NCI-H1930 (cell line): ENCODE measurements at places on chromosomes 13 and 19.
A peak's percentile ranks its signal among the peaks of the same experiment; 100 is the strongest.

- no peak for DNase-seq
Measured at GRCh38 chr19:10809651-10810285, 26.2 kb downstream of the TMED1 start.

DNA sequence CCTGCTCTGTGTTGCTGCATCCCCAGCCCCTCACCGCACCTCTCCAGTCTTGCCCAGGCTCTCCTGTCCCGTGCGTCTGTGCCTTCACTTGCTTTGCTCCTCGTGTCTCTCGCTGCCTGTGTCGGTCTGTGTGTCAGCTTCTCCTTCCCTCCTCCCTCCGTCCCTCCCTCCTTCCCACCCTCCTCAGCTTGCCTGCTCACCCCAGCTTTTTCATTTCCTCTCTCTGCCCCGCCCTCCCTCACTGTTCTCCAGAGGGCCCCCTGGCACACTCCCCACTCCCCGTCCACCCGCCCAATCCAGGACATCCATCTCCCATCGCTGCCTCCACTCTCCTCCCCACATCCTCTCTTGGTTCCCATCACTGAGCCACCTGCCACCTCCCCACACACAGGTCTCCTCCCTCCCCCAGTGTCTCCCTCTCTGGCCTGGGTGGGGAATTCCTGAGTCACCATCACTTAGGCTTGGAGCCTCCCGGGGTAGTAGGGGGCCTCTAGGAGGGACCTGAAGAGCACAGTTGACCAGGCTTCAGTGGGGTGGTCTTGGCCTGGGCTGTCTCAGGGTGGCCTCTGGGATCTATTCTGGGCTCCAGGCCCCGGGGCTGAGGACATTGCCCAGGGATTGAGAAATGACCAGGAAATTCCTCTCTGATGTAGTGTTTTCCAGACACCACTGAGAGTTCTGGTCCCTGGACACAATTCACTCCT, at the start of gene PTGIR:
Gene PTGIR, minus strand, starts transcription at position 132 of the 704 bp plus-strand sequence. CDS start 864 bp downstream, outside the sequence.
- no peak for DNase-seq

GRCh38 chr13:49395451-49395865, 48.4 kb downstream of the CAB39L start:
- DNase-seq: no peak

- no peak for DNase-seq
Measured at GRCh38 chr19:30226464-30227011, 145.6 kb upstream of the ZNF536 start.

GRCh38 chr19:33203529-33203928, 9.4 kb downstream of the LRP3 start:
- DNase-seq: no peak

DNA sequence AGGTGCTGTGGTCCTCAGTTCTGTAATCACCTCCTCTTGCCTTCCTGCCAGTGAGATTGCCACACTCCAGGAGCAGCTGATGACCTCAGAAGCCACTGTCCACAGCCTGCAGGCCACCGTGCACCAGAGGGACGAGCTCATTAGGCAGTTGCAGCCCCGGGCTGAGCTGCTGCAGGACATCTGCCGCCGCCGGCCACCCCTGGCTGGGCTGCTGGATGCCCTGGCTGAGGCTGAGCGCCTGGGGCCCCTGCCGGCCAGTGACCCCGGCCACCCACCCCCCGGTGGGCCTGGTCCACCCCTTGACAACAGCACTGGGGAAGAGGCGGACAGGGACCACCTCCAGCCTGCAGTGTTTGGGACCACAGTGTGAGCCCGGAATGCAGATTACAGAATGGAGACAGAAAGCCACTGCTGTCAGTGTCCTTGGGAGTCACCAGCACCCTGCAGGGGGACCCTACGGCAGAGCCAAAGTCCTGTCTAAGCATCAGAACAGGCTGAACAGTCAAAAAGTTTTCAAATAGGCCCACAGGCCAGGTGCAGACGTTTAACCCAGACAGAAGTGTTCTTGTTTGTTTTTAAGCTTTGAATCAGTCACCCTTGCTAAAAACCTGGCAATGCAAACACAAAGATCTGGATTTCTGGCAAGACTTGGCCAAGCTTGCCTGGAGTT, 4.2 kb downstream of the VMAC start:
- no peak for DNase-seq

GRCh38 chr13:91025442-91025841, 322.0 kb upstream of the MIR17HG start:
- no peak for DNase-seq

- no peak for DNase-seq
Measured at GRCh38 chr19:35796645-35797542, 15.8 kb downstream of the PRODH2 start.

DNA sequence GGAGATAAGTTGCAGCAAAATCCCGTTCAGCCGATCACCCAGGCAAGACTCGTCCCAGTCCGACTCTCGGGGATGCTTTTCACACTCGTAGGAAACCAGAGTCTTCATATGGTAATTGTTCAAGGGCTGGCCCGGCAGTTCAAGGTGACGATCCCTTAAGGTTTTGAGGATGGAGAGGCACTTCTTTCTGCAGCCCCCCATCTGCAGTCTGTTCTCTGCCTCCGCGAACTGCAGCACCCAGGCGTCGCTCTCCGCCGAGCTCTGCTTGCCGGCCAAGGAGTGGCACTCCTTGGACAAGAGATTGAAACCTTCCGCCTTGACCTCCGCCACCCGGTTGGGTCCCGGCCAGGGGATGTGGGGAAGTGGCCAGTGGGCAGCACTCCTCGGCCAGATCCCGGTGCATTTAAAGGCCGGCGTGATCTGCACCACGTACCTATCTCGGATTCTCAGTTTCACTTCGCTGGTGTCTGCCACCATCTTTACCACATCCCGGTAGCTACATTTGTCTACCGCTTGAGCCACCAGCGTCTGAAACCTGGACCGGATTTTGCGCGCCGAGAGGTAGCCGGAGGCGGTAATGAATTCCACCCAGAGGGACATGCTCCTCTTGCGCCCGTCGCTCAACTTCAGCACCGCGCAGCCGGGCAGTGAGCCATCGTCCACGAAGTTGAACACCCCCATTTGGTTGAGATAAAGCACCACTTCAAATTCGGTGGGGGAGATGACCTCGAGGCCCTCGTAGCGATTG, 1.1 kb downstream of the MAB21L1 start:
- DNase-seq: no peak

- no peak for DNase-seq
Measured at GRCh38 chr13:104534847-104535246, 1468.6 kb upstream of the SLC10A2 start.

DNA sequence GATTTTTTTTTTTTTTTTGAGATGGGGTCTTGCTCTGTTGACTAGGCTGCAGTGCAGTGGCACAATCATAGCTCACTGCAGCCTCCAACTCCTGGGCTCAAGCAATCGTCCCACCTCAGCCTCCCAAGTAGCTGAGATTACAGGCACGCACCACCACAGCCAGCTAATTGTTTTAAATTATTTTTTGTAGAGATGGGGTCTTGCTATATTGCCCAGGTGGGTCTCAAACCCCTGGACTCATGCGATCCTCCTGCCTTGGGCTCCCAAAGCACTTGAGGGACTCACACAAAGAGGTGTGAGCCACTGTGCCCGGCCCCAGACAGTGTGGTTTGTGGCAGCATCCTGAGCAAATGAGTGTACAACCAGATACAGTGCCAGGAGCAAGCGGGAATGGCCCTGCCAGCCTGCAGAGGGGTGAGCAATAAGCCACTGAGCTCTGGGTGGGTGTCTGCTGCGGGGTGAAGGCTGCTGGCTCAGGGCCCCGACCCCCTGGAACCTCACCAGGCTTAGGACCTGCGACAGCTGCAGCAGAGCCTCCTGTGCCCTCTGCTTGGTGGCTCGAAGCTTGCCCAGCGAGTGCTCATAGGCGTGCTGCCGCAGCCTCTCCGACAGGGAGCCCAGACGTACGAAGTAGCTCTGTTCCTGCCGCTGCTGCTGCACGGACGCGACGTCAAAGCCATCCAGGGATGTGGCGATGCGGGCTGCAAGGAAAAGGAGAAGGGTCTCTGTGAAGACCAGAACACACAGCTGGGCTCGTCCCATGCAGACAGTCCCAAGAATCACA, 15.9 kb upstream of the TICAM1 start:
- DNase-seq: no peak

GRCh38 chr13:109154966-109155761, 525.8 kb downstream of the MYO16 start:
- DNase-seq: no peak

GRCh38 chr13:48977973-48978372, 2.3 kb downstream of the FNDC3A start:
- no peak for DNase-seq

DNA sequence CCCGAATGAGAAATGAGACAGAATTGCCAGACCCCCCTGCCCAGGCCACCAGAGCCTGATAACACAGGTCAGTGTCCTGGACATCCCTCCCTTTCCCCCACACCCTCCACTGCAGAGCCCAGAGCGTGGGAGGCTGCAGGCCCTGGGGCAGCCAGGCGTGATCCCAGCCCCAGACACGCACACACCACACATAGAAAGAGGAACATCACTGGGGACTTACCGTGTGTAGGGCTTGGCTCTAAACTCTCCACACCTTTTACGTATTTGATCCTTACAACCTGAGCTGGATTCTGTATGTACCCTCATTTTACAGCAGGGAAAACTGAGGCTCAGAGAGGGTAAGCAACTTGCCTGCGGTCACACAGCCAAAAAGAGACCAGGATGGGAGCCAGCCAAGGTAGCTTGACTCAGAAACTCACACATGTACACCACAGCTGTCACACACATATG, 334 bp upstream of the ANGPTL6 start:
- no peak for DNase-seq

DNA sequence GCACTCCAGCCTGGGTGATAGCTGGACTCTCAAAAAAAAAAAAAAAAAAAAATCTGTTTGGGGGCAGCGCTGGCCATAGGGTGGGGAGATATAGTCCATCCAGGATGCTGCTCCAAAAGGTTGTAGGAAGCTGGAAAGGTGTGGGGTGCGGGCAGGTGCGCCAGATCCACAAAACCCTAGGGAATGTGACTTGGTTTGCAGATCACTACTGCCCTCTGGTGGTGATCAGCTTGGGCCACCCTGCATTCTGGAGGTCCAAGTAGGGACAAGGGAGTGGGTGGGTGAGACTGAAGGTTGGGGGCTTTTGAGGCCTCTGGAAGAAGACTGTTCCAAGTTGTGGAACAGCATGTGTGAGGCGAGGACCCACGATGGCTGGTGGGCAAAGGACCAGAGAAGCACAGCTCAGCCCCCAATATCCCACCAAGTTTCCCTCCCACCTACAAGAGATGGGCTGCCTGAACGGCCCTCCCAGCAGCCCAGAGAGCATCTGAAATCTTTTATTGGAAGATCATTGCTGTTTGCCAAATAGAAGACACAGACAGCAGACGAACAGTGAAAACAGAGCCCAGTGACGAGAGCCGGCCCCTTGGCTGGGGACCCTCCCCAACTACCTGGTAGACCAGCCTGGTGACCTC, 10.4 kb upstream of the TYK2 start:
- DNase-seq: peak; percentile 25

DNA sequence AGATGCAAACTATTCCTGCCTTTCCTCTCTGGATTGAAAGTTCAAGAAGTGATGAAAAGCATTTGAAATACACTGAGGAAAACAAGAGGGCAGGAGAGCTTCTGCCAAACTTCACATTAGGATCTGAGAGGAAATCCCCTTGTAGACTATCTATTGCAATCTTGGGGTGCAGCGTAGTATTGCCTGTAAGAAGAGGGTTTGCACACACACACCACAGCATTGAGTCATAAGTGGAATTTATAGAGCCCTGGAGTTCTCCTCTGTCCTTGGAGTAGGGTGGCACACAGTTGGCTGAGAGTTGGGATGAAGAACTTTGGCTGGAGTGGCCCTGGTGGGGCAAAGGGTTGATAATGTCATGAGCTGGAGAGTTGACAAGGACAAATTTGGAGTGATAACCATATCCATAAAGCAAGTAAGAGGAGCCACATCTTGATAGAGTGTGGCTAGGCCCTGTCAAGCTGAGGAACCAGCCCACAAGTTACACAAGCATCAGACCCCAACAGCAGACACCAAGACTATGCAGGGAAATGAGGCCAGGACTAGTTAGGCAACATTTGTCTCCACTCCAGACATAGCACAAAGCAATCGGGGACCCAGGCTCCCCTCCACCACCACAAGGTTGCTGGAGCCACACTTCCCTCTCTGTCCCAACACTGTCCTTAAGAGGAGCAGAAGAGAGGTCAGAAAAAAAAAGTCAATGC, 520.9 kb downstream of the KLF5 start:
- DNase-seq: no peak

GRCh38 chr19:4096049-4096892, 27.7 kb downstream of the MAP2K2 start:
- no peak for DNase-seq

DNA sequence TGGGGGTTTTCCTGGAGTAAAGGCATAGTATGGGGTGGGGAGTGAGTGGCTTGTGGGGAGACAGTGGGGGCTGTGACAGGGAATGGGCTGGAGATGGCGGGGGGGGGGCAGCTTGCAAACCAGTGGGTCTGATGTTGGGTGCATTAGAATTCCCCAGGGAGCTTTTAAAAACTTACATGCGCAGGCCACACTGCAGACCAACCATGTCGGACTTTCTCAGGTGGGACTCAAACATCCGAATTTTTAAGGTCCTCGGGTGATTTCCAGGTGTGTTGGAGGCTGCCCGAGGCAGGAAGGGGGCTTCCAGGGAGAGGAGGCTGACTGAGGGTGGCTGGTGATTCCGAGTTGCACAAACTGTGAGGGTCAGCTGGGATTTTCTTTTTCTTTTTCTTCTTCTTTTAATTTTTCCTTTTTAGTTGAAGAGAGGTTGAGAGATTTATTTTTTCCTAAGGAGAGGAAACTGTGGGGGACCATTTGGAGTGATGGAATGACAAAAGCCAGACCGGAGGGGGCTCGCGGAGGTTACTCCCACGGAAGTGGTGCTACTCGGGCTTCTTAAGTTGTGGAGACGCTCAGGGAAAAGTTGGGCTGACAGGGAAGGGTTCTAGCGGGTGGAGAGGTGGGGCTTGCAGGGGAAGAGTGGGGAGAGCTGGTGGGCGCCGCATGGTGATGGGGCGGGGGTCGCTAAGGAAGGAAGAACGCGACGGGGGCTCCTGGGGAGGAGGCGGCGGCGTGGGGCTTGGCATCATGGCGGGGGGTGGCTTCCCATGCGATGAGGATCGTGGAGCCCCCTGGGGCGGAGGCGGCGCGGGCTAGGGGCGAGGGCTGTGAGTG, 997 bp upstream of the CACNG8 start:
- no peak for DNase-seq

- no peak for DNase-seq
Measured at GRCh38 chr13:40158218-40158617, 502.8 kb downstream of the COG6 start.

DNA sequence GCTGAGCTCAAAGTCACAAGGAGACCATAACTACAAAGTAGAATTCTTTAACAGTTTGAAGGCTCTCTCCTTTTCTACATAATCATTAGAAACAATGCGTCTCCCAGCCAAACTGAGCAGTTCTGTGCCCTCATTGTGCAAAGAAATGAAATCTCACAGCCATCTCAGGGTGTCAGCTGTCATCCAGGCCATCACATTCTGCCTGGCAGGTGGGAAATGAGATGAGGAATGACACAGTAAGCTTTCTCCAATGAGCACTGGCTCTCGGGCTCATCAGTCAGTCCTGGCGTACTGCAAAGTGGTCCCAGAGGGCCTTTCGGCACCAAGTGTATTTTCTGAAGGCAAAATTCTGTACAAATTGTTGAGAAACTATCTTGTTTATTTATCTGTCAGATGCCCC, 306.5 kb downstream of the KCTD12 start:
- DNase-seq: no peak

GRCh38 chr19:31353833-31354232, 4.6 kb upstream of the TSHZ3 start:
- DNase-seq: no peak

GRCh38 chr19:48502350-48503018, 9.2 kb downstream of the LMTK3 start:
- no peak for DNase-seq

- no peak for DNase-seq
Measured at GRCh38 chr13:32666990-32667571, 80.8 kb downstream of the PDS5B start.
